SK-MEL-5 (cell line): ENCODE measurements at places on chromosomes 1 and 21. TPM values are rescaled to one million over a fixed set of nuclear protein-coding genes. Genes with fewer than 3 reads are reported as not detected.

DNA sequence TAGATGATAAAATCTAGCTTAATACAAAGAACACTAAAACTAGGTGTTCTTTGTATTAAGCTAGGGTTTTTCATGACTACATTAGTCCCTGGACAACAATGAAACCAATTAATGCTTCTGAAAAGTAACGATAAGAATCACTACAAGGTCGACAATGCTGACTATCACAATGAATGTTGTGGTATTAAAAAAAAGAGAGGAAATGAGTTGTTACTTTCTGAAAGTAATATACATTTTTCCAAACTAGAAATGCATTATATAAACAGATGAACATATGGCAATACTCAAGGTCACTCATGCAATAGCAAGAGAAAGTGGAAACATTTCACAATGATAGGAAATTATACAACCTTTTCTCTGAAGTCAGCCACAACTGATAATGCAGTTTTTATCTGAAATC lies 19.0 kb downstream of the DPH5 start:
- no peak for DNase-seq

Gene RGS13
- total RNA-seq = not detected in 2 replicates

Gene PHTF1
- 15.9 and 19.3 TPM in 2 replicates for total RNA-seq

GRCh38 chr1:100469578-100469977 lies 68.4 kb upstream of the GPR88 start:
- no peak for DNase-seq

DNA sequence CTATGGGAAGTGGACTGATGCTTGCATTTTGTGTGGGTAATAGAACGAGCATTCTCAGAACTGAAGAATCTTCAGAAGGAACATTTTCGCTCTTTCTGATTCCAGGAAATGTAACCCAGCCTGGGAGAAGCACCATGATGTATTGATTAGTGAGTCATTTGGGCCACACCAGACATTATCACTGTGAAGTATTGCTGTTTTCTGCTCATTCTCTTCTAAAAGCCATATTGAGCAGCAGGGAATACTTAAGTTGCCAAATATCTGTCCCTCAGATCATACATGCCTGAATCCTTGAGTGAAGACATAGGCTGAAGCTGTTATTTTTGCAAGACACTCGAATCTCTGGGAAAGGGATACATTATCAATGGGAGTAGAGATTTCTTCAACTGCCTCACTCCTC lies 213.1 kb downstream of the PCP4 start:
- no peak for DNase-seq

Gene MR1
- total RNA-seq = 12.4 and 14.8 TPM in 2 replicates
